ENCODE measurements at places on chromosomes 5 and 9. TPM values are rescaled to one million over a fixed set of nuclear protein-coding genes. Genes with fewer than 3 reads are reported as not detected.

CAMK4 gene
- 5.8 TPM for total RNA-seq

- no peak for DNase-seq
These were observed 1809.9 kb upstream of the ACO1 start for GRCh38 chr9:30574355-30575151.

FOXD1 gene
- 10.8 TPM for total RNA-seq

DNA sequence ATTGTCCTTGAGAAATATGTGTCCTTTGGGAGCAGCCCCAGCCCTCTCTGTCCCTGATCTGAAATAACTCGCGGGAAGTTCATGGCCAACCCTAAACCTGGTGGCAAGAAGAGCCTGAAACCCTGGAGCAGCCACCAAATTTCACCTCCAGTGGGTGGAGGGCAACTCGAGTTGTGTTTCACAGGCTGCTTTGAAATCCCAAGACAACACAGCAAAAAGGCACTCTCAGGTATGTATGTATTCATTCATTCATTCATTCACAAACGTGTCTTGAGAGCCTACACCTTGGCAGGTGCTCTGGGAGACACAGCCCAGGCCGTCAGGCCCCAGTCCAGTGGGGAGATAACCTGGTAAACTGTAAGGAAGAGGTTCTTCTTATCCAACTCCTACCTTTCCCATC is 35.7 kb upstream of the ALDH1B1 start:
- DNase-seq = no peak

SHB gene
- 42.8 TPM for total RNA-seq

GFI1B gene
- not detected for total RNA-seq

FAM81B gene
- total RNA-seq = 0.47 TPM

DNA sequence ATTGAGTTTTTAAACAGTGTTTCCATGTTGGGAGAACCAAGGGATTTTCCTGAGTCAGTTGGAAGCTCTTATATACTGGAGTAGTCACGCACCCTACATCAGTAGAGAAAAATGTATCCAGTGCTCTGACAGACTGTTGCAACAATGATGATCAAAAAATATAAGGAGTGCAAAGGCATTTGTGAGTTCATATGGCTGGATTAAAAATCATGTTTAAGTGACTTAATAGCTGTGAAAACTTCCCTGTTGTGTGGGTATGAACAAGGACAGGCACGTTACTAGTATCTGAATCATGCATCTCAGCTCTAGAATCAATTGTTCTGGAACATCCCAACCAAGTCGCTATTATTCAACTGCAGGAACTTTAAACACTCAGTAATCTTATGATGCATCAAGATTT is 229.7 kb downstream of the ROR2 start:
- no peak for DNase-seq

SWI5 gene
- 28.4 TPM for total RNA-seq

Data from glomerular endothelial cell (primary cell).